ENCODE measurements at places on chromosomes 6 and 20. TPM values are rescaled to one million over a fixed set of nuclear protein-coding genes. Genes with fewer than 3 reads are reported as not detected.

Gene IPCEF1
- total RNA-seq, result 29.3 TPM

Gene LGSN
- 0.13 TPM for total RNA-seq

Gene NKX2-2
- not detected for total RNA-seq

Gene SLC32A1
- not detected for total RNA-seq

Gene NSFL1C
- total RNA-seq, result 65.4 TPM

Gene ADGRF5
- total RNA-seq, result 105 TPM

Gene PKIB
- total RNA-seq, result 1.7 TPM

Gene SYCP2L
- 0.25 TPM for total RNA-seq

Gene FAM209B
- total RNA-seq, result 0.97 TPM

Gene CCN5
- total RNA-seq, result 1.9 TPM

Gene ME1
- total RNA-seq, result 8.6 TPM

Gene FRK
- 0.54 TPM for total RNA-seq

Gene EDN3
- total RNA-seq, result 13.6 TPM

All from spleen (tissue), 13 donors.